Activated T-helper 17 cell treated with anti-CD3 and anti-CD28 coated beads, Interleukin-2, amount 50 U/mL, for 72 hours (primary cell): ENCODE measurements at places on chromosomes 12 and 14. TPM values are rescaled to one million over a fixed set of nuclear protein-coding genes. Genes with fewer than 3 reads are reported as not detected.

DNA sequence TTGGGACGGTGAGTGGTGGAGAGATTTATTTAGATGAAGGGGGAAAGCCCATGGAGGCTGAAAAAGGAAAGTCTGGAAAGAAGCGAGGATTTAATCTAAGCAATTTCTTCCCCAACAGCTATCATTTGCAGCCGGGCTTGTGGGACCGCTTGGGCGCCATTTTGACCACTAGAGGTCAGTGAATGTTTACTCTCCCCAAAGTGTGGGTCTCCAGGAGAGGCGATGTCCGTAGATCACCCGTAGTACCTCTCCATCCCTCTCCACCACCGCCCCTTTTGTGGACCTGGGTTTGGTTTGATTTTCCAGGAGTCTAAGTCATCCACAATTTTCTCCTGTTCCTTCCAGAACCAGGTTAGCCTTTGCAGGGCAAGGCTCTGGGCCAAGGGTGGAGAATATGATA is 91.2 kb upstream of the PARP11 start:
- no peak for ATAC-seq

DNA sequence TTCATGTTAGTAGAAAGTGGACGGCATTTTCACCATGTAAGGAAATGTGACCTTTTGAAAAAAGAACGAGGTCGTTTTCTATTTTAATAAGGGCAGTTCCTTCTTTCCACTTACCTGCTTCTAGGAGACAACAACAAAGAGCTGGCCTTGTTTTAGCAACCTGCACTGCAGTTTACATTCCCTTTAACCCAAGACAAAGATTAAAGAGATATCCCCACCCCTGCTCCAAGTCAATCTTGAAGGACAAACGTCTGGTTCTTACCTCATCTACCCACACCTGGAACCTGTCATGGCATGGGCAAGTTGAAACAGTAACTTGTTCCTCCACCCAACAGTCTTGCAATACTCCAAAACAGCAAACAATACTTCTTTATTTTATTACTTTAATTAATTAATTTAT is 32.7 kb downstream of the ZCCHC8 start:
- no peak for ATAC-seq

The CCDC175 gene
- total RNA-seq = not detected

GRCh38 chr14:83260751-83261150 is 1727.1 kb upstream of the SEL1L start:
- no peak for ATAC-seq

- ATAC-seq = no peak
Measured at GRCh38 chr12:49019443-49020324, 1.1 kb upstream of the PRKAG1 start.

DNA sequence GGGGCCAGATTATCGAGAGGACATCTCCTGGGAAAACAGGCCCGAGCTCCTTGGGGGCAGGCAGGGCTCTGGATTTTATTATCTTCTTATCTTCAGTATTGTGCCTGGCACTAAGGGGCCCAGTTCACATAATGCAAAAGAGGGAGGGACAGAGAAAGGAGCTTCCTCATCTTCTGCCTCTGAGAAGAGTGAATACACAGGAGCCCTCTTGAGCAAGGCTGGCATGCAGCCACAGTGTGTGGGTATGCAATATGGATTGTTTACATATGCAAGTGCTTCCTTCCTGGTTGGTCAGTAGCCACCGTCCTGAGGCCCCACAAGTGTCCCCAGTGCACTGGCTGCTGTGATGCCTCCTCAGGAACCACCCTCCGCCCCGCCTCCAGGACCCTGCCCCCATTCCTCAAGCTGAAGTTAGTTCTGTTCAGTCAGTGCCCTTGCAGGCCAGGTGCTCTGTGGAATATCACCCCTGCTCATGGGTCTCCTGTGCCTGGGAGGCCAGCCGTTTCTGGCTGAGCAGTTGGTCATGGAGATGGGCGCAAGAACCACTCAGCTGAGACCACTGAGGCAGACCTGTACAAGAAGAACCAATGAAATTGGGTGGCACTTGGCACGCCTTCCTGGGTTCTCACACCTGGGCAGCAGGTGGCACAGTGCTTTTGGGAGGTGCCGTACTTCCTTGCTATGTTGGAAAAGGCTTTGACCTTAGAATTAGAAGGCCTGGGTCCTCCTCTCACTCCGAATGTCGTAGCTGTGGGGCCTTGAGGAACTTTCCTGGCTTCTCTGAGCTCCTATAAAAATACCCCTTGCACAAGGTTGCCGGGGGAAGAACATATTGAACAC is 35.1 kb upstream of the ACTN1 start:
- no peak for ATAC-seq

DNA sequence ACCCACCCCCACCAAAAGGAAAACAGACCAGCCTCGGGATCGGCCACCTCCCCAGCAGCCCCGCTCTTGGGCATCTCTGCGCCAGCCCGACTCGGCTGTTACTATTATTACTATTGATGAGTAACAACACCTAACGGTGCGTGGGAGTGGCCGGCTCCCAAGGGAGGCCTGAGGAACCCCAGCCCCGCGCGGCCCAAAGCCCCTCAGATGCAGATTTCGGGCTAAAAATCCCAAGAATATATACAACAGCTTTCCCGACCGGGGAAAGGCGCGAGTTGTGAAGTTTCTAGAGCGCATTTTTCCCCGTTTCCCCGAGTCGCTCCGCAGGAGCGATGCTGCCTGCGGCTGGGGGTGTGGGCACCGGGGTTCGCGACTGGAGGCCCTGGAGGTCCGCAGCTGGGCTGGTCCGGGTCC is 565 bp downstream of the NT5DC3 start:
- peak; percentile 54 for ATAC-seq

- ATAC-seq = peak; percentile 78
Measured at GRCh38 chr12:54364413-54364812, at the start of gene GPR84. Gene GPR84 (minus strand): TSS chr12:54364486. CDS start chr12:54363851, 635 bp downstream.

DNA sequence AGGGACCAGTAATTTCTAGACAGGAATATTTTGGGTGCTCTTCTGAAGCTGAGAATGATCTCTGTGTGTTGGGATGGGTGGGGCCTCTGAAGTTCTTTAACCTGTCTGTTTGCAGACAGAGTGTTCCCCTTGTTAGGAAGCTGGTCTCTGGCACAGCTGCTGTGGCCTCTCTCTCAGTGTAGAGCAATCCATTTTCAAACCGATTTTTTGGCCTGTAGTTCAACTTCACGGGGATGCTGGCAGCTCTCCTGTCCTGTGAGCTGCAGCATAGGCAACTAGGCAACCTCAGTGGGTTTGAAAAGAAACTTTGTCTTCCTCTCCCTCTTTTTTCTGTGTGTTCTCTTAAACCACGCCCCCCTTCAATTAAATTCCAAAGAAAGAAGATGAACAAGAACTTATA is 69.1 kb downstream of the SMOC1 start:
- no peak for ATAC-seq

DNA sequence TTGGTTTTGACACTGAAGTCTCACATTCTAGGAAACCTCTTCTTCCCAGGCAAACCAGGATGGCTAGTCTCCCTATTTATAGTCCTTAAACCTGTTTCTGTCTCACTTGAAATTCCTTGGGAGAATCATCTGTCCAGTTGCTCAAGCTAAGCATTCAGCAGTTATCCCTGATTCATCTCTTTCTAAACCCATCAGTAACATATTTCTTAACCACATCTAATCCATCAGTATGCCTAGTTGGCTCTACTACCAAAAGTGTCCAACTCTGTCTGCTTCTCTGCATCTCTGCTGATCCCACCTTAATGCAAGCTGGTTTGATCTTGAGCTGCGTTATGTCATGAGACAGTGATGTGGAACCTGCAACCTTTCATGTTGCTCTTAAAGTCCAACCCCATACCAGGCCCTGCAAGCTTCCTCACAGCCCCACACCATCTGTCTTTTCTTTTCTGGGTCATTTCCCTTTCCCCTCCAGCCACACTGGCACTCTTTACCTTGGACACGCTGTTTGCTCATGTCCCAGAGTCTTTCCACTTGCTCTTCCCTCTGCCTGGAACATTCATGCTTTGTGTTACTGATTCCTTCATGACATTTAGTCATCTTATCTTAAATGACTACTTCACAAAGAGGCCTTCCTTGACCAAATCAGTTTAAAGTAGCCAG is 380.8 kb upstream of the RGS6 start:
- ATAC-seq = no peak

DNA sequence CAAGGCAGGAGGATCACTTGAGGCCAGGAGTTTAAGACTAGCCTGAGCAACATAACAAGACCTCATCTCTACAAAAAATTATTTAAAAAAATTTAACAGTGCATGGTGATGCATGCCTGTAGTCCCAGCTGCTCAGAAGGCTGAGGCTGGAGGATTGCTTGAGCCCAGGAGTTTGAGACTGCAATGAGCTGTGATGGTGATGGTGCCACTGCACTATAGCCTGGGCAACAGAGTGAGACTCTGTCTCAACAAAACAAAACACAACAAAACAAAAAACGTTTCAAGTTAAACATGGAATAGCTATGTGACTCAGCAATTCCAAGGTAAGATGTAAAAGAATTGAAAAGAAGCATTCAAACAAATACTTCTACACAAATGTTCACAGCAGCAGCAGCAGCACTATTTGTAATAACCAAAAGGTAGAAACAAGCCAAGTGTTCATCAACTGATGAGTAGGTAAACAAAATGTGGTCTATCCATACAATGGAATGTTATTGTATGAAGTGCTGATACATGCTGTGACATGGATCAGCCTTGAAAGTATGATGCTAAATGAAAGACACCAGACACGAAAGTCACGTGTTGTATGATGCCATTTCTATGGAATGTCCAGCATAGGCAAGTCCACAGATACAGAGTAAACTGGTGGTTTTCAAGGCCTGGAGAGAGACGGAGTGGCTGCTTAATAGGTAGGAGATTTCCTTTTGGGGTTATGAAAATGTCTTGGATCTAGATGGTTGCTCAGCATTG is 31.4 kb downstream of the CFAP251 start:
- ATAC-seq = no peak

DNA sequence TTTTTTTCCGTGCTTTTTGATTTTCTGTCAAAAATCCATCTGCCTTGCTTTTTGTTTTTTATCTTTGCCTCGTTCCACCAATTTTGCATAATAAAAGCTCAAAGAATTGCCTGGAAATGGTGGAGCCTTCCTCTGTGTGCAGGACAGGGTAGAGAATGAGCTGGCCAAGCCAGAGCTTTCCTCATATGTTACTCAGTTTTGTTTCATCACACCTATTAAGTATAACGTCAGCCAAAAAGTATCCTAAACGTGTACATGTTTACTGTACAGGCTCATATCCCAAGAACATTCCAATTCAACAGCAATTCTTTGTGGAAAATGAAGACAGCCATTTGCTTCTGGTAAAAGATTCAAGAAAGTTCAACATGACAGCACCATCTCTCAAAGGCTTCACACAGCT is 191.2 kb upstream of the LMNTD1 start:
- ATAC-seq = no peak

The HCAR1 gene
- not detected for total RNA-seq

- no peak for ATAC-seq
Measured at GRCh38 chr12:115386946-115387345, 703.0 kb upstream of the TBX3 start.
